CD8-positive, alpha-beta T cell (primary cell): ENCODE measurements at places on chromosomes 12 and 14.

- no peak for DNase-seq
Observed at GRCh38 chr12:76156314-76156713, 71.8 kb upstream of the NAP1L1 start.

- DNase-seq = no peak
Observed at GRCh38 chr12:76546889-76547288, 12.7 kb downstream of the OSBPL8 start.

- no peak for DNase-seq
Observed at GRCh38 chr14:90444077-90444696, 47.4 kb downstream of the CALM1 start.

DNA sequence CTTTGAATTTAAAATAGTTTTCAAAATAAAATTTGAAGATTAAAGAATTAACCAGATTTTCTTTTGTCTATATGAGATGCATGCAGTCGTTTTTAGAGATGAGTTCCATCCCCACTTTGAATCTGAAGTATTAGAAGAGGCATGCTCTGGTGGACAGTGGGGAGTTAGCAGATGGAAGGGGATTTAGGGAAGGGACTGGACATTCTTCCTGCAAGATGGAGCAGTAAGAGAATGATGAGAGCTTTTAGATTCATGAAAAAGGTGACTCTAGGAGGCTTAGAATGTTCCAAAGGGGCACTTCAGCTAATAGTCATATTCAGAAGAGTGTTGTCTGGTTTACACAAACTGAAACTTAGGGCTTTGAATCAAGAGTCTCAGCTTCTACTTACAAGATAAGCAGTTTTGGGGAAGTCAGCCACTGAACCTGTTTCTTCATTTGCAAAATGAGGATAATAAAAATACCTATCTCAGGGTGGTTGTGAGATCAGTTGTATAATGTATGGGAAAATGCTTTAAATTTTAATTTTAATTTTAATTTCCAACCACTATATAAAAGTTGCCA is 3.7 kb downstream of the ZBTB1 start:
- no peak for DNase-seq

GRCh38 chr14:94707494-94707893 is 62.4 kb downstream of the GSC start:
- no peak for DNase-seq

- no peak for DNase-seq
Observed at GRCh38 chr12:95443459-95443858, 30.5 kb upstream of the METAP2 start.

DNA sequence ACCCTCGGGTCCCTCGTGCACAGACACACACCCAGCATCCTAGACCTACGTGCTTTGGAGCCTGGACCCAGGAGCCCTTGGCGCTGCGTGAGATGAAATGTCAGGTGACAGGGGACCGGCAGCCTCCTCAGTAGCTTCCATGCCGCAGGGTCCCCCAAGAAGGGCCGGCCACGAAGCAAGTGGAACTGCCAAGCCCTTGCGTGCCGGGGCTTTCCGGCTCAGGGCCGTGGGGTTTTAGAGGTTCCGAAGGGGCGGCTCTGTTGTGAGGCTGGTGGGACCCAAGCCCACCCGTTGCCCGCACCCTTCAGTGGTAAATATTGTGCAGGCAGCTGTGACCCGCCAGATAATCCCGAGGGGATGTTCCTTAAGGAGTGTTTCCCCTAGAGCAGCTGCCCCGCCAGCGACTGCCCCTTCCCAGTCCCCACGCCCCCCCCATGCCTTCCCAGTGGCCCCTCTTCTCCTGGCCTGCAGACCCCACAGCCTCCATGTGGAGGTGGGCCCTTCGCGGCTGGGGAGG is 133.7 kb downstream of the ADGRD1 start:
- DNase-seq = no peak

DNA sequence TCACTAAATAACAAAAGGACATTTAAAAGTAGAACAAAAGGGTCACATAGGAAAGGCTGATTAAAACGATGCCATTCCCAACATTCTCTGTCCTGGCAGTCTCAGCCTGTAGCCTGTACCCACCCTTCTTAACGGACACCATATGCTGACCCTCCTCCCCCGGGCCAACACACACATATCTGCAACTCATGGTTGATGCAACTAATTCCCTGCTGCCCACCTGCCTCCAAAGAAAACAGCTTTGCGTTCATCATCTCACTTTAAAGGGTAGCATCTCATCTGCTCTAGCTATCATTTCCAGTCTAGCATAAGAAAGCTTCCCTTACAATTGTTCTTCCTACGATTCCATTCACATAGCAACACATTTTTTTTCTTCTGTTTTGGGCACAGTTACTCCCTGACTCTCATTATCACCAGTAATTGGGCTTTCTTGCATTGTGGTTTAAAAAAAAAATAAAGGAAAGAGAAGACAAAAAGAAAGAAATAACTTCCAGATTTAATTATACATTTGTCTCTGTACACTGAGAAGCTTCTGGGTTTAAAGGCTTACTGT is 92.9 kb downstream of the KCNC2 start:
- DNase-seq = no peak

GRCh38 chr12:54019924-54020590 is 8.2 kb upstream of the HOXC6 start:
- DNase-seq = no peak

DNA sequence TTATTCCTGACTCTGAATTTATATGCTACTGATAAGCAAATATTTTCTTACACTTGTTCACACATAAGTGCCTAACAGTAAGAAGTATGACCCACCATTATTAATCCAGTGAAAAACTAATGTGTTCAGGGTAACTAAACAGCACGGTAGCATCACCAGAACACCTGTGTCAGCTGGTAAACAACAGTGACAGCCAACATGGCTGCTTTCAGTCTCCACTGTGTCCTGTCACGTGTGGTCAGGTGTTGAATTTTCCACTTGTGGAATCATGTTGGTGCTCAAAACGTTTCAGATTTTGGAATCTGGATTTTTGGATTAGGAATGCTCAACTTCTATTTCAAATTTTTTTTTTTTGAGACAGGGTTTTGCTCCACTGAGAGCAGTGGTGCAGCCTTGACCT is 14.3 kb upstream of the ATP23 start:
- DNase-seq = no peak

GRCh38 chr12:105083031-105083430 is 1.2 kb downstream of the ALDH1L2 start:
- DNase-seq = no peak

DNA sequence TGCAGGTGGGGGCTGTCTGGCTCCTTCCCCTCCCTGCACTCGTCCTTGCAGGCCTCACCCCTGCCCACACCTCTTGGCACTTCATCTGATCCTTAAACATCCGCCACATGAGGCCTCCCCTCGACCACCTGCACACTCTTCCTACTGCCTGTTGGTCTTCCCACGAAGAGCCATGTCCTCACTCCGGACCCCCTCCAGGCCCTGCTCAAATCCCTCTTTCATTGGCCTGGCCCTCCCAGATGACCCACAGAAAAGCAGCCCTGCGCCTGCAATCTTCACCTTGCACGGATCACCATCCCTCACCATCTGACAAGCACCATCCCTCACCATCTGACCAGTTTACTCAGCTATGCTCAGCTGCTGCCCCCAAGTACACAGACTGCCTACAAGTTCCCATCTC is 193.6 kb downstream of the BCL11B start:
- no peak for DNase-seq

GRCh38 chr12:89497467-89497866 is 27.1 kb downstream of the GALNT4 start:
- no peak for DNase-seq

DNA sequence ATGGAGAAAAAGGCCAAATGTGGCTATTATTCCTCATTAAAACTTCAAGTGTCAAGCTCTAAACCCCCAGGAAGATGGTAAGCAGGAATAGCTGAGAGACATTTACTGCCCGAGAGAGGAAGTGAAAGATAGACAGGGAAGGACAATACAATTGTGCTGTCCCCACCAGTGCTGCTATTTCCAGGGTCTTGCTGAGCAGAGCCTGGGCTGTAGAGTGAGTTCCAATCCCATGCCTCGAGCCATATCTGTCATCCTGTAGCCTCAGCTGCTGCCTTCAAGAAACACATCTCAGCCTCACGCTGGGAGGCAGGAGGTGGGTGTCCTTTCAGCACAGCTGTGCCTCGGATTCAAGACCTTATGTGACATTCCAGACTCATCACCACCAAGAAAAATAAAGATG is 114.0 kb downstream of the RPAP3 start:
- no peak for DNase-seq
